ENCODE measurements at places on chromosomes 12 and 14.

GRCh38 chr12:27973487-27973890 is 956 bp upstream of the PTHLH start:
- no peak for DNase-seq

- no peak for DNase-seq
Observed at GRCh38 chr12:74170645-74171477, 366.8 kb upstream of the ATXN7L3B start.

GRCh38 chr12:96907671-96908422 is 790 bp downstream of the NEDD1 start:
- peak; percentile 15 for DNase-seq

- no peak for DNase-seq
Observed at GRCh38 chr14:89384023-89384422, 33.0 kb downstream of the FOXN3 start.

DNA sequence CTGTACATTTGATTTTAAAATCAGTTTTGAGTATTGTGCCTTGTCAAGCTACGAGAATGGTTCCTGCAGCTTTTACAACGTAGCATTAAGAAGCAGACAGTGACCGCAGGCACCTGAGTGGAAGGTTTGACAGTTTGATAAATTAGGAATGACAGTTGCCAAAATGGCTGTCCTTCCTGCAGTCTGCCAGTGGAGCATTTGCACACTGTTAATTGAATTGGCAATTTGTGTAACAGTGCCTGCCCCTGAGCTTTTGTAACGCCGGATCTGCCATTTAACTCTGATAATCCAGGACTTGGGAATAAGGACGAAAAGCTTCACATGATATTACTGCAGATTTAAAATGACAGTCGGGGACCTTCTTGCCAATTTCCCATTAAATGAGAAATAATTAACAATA is 385.3 kb downstream of the NPAS3 start:
- DNase-seq: no peak

DNA sequence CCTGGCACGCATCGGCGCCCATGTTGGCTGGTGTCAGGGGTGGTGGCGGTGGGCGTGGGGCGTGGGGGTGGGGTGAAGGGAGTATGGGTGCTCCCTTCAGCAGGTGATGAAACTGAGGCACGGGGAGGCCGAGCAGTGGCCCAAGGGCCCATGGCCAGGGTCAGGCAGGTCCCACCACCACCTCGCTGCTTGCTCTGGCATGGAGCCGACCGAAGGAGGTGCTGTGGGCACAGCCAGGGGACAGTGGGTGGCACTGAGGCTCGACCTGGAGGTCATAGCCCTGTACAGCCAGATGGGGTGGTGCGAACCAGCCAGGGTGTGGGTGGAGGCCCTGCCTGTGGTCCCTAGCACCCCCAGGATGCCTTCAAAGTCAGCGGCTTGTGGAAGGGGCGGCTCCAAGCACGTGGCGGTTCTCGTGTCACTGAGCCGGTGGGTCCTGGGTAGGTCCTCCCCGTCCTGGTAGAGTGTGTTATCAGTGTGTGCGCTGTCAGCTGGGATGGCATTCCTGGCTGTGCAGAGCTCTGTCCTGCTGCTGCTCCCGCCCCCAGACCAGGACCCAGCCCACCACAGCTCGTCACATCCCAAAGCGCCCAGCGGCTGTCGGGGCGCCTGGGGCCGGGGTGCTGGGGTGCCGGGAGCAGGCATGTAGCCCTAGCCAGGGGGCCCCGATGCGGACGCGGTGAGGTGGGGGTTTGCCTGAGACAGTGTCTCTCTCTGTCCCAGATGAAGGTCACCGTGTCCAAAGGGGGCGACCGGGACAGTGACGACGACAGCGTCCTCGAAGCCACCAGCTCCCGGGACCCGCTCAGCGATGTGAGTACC is 35.3 kb downstream of the FBRSL1 start:
- no peak for DNase-seq

DNA sequence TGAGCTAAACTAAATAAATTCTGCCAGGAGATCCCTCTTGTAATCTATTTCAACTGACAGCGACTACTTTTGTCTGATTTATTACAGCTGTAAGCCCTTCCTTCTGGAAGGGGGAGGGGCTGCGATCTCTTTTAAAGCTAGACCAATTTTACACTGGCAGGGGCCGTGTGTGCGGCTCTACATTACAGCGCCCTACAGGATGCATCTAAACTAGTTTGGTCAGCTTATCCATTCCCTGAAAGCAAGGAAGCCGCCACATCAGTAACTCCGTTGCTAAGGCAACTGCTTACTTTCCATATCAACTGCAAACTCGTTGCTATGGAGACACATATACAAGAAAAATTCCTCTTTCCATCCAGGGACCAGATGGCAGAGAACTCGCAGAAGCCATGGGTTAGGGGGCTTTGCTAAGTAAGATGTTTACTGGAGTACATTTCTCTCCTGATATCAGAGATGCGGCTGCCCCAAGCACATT is 17.4 kb downstream of the FOXN3 start:
- no peak for DNase-seq

- no peak for DNase-seq
Observed at GRCh38 chr14:62269204-62269603, 507.0 kb downstream of the SNAPC1 start.

- peak; percentile 92 for DNase-seq
Observed at GRCh38 chr12:66388517-66388916, 86.2 kb downstream of the HELB start.

DNA sequence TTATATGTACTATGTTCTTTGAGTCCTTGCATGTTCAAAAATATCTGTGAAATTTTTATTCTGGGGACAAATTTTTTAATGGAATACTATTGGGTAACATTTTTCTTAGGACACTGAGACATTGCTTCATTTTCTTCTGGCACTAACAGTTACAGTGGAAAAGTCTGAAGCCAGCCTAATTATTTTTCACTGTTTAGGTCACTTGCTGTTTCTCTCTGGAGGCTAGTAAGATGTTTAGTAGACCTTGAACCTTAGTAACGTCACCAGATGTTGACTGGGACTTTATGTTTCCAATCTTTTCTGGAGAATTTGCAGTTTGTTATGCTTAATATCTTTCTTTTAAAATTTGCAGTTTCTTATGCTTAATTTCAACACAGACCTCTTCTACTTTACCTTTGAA is 12.3 kb upstream of the EPYC start:
- no peak for DNase-seq

DNA sequence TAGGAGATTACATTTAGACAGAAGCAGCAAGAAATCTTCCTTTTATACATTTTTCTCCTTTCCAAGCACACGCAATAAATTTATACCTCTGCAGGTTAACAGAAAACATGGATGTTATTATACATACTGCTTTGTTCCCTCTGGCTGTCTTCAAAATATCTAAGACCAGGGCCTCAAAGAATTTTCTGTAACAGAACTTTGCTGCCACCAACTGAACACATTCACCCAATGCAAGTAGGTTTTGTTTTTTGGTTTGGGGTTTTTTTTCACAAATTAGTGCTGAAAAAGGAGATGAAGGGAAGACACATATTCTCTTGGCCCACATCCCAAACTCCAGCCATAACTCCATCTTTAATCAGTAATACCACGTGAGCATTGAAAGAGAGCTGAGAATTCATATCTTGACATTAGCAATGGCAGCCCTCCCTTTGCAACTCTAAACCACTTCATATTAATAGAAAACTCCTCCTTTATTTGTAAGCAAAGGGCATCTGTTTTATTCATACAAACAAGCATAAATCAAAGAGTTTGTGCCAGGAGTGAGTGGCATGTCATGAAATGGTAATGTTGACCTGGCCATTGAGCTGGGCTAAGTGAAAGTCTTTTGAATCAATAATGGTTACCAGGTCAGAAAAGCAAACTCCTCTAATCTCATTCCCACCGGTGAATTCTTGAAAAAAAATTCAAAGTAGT is 150.8 kb upstream of the FSCB start:
- no peak for DNase-seq

GRCh38 chr14:80216818-80217217 is 5.5 kb upstream of the DIO2 start:
- DNase-seq: no peak

DNA sequence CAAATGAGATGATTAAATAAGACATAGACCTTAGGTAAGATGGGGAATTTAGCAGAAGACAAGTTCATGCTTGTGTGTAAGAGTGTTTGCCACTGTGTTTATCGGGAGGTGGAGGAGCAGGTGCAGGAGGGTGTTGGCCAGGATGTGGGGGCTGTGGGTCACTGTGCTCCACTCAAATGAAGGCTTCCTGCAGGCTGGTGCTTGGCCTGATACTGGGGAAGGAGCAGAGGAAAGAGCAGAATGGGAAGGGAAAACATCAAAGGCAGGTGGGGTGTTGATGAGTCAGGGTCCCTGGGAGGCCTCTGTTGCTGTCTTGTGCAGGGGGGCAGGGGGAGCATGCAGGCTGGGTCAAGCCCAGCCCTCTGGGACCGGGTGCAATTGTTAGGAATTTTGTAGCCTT is 126.5 kb downstream of the TSPAN9 start:
- no peak for DNase-seq

All from inflammatory macrophage treated with lipopolysaccharide for 4 hours (primary cell).